ENCODE measurements at places on chromosomes 13 and 19.

DNA sequence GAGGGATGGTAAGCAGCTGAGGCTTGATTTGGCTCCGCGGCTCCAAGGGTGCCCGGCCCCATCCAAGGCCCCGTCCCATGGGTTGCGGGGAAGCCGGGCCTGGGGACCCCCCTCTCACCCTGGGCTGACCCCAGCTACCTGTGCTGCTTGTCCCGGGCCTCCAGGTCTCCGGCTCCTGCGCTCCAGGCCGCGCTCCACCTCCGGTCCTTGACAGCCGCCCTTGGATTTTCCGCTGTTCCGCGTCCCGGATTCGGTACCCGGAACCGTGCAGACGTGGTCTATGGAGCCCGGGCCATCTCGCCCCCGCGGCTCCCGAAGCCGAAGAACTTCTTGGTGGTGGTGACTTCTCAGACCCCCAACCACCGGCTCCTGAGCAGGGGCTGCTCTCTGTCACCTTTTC is 48.3 kb upstream of the C1QTNF9B start:
- no peak for DNase-seq

GRCh38 chr19:52492994-52493470 is 34.4 kb upstream of the ZNF808 start:
- peak; percentile 34 for DNase-seq

DNA sequence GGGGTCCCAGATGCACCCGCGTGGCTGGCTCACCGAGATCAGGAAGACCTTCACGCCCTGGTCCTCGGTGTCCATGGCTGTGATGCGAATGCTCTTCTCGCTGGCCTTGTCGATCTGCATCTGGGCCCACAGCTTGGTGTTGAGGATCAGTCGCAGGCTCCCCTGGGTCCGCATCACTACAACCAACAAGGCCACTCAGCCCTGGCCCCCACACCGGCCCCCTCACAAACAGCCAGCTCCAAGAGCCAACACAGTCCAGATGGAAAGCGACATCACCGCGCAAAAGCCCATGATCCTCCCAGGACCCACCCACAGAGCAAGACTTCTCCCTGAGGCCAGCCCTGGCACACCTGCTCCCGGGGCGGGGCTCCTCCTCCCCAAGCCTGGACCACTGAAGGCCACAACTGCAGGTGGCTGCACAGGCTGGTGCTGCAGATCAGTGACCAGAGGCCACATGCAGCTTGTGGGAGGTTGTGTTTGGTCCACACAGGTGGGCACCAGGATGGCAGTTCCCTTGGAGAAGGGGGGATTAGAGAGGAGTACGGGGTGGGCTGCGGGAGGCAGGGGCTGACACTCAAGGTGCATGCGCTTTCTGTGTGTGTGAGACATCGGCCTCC is 4.5 kb downstream of the CAPS start:
- no peak for DNase-seq

DNA sequence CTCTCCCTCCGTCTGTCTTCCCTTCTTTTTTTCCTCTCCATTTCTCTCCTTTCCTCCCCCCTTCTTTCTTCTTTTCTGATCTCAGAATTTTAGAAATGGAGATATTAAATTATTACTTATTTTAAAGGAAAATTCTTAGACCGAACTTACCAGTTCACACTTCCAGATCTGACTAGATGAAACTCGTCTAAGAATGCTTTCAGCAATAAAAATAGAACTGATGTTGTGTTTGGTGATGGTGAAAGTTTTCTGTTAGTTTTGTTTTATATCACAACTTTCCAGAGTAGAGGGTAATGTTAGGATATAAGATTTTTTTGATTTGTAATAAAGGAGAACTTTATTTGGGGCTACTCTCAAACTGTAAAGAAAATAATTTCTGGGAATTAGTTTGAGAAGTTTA is 29.9 kb downstream of the UCHL3 start:
- DNase-seq, result no peak

DNA sequence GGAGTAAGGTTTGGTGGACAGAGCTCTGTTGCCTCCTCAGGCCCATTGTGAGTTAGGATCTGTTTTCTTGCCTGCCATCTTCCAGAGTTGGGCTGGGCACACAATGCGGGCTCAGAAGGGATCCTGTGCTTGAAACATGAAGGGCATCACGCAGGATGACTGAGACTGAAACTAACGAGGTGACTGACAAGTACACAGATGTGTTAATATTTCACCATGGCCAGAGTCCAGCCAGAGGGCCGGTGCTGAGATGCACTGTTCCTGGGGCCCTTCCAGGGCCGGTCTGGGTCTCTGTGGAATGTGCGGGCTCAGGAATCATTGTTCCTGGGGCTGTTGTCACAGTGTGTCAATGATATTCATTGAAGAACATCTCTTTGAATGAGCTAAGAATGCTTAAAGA is 163.7 kb downstream of the URI1 start:
- no peak for DNase-seq

GRCh38 chr13:108895220-108895704 is 265.9 kb downstream of the MYO16 start:
- no peak for DNase-seq

GRCh38 chr19:34366738-34367623 is 2.0 kb downstream of the GPI start:
- DNase-seq, result no peak

DNA sequence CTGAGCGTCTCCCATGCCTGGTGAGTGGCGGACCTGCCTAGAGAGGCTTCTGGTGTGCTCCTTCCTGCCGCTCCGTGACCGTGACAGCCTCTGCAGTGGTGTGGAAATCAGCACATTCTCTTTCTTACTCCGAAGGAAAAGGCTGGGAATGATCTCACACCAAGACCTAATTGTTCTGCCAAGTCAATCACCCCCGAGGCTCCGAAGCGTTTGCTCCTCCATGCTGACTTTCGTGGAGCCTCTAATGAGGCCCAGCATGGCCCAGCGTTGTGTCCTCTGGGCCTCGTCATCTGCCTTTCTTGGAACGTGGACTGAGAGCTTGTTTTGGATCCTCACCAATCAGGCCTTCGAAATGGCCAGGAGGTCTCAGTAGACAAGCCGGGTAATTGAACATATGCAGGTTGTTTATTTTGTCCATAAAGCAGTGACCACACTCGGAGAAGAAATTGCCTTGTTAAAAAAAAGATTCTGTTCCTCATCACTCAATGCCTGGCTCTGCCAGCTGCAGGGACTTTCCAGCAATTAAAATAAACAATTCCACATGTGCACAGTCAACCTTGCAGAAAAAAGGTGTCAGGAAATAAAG is 107.1 kb downstream of the UBL3 start:
- no peak for DNase-seq

DNA sequence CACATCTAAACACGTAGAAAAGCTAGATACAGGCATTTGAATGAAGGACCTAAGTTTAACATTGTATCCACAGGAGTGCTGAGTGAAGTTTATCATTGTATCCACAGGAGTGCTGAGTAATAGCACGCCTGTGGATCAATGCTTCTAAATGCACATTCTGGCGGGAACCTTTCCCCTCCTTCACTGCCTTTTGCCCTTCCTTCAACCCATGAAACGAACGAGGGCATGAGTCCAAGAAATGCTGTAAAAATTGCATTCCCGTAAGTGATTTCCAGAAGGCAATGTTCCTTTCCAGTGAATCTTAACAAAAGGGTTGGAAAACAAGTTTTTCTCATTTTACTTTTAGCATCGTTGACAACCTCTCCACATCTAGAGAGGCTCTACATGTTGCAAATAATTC is 88.1 kb downstream of the ZDHHC20 start:
- DNase-seq, result no peak

DNA sequence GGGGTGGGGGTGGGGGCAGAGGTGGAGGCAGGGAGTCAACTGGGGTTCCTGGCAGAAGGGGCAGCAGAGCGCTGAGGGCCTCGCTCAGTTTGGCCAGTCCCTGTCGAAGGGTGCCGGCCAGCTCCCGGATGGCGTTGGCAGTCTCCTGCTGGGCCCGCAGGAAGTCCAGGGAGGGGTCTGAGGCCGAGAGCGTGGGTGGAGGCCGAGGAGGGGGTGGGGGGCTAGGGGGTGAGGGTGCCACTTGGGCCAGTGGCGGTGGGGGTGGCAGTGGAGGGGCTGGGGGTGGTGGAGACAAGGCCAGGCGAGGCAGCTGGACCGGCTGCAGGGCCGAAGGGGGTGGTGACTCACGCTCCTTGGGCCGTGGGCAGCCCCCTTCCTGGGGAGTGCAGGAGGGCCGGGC is 4.9 kb upstream of the IRF2BP1 start:
- no peak for DNase-seq

GRCh38 chr19:15466851-15467733 is 2.7 kb upstream of the RASAL3 start:
- DNase-seq, result peak; percentile 80

- DNase-seq, result no peak
Observed at GRCh38 chr13:30819136-30819888, 84.0 kb downstream of the ALOX5AP start.

DNA sequence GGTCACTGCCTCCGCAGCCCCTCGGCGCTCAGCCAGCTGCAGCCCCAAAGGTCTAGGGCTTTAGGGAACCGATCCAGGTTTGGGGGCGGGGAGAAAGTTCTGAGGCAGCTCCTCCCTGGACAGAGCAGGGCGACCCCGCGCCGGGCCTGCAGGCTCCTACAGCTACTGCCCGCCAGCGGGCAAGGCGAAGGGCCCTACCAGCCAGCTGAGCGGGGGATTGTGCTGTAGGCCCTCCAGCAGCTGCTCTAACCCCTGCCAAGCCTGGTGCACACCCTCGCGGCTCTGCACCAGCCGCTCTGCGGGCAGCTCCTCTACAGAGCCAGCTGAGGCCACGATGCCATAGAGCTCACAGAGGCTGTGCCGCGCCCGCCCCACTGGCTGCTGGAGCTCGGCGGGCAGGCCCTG is 14.0 kb downstream of the PLIN4 start:
- no peak for DNase-seq

GRCh38 chr13:59422646-59423045 is 741.1 kb downstream of the DIAPH3 start:
- DNase-seq, result no peak

GRCh38 chr19:53982611-53983010 is 8.8 kb upstream of the CACNG6 start:
- peak; percentile 33 for DNase-seq

GRCh38 chr13:34145061-34145460 is 327.1 kb downstream of the RFC3 start:
- DNase-seq, result no peak

GRCh38 chr13:112968380-112968909 is 569 bp upstream of the MCF2L start:
- DNase-seq, result peak; percentile 67

DNA sequence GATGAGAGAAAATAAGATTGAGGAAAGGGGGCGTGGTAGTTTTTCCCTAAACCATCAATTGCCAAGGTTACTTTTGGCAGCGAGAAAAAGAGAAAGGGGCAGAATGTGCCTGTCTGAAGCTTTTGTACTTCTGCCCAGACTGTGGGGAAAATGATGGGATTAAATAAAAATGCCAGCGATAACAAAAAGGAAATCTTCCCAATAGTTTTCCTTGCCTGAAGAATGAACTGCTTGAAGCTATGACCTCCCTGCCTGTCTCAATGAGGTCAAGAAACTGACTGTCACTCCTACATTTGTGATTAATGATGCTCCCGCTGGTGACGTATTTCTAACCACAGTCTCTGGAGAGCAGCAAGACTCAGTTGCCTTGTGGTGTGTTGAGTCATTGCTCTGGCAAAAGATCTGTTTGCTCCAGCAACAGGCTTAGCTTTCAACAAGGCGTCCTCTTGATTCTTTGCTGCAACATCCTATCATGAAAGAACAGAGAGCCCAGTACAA is 1051.5 kb downstream of the DIAPH3 start:
- no peak for DNase-seq

- peak; percentile 8 for DNase-seq
Observed at GRCh38 chr13:33251131-33251661, 34.4 kb downstream of the STARD13 start.

GRCh38 chr13:78228211-78228610 is 309.6 kb upstream of the EDNRB start:
- no peak for DNase-seq

GRCh38 chr19:45817725-45818301 is 2.7 kb upstream of the RSPH6A start:
- DNase-seq, result no peak

GRCh38 chr13:19618977-19619376 is 14.5 kb upstream of the MPHOSPH8 start:
- DNase-seq, result peak; percentile 27

DNA sequence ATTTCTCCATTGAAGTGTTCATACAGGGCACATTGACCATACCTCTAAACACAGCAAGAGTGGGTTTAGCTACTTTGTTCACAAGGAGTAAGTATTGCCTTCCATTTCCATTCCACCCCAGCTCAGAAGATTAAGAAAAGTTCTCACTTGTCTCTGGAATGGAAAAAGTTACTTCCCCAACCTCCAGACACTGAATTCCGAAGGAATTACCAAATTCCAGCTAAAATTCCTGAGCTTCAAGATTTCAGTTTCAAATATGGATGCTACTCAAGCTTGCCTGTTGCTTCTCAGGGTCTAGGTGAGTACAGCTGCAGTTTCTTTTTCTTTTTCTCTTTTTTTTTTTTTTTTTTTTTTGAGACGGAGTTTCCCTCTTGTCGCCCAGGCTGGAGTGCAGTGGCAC is 33.6 kb downstream of the TEX26 start:
- DNase-seq, result no peak

- DNase-seq, result no peak
Observed at GRCh38 chr19:6608940-6609339, 18.0 kb upstream of the CD70 start.

- no peak for DNase-seq
Observed at GRCh38 chr19:31594701-31595100, 245.5 kb upstream of the TSHZ3 start.
